ENCODE measurements at places on chromosomes 12 and 14. TPM values are rescaled to one million over a fixed set of nuclear protein-coding genes. Genes with fewer than 3 reads are reported as not detected.

AICDA gene
- total RNA-seq = not detected

- no peak overlapping the region for H3K4me3 ChIP-seq
- H3K27ac ChIP-seq = 0 out of 2 replicates have a peak overlapping the region, but pooled peaks have one; percentile 1
- no peaks in the 10 kb centered on the region for H3K36me3 ChIP-seq
- DNase-seq = peak; percentile 35
- no peaks in the 10 kb centered on the region for H3K27me3 ChIP-seq
Observed at GRCh38 chr12:75790219-75790618, 241.4 kb downstream of the PHLDA1 start.

GARIN6 gene
- total RNA-seq = not detected

LRRC43 gene
- total RNA-seq = not detected

GRCh38 chr14:74083784-74084276 is 423 bp downstream of the ALDH6A1 start:
- H3K4me1 ChIP-seq = peaks cover 20% of the 10 kb centered on the region
- DNase-seq = no peak
- H3K4me3 ChIP-seq = peak overlapping the region; percentile 88
- no peaks in the 10 kb centered on the region for H3K36me3 ChIP-seq
- no peaks in the 10 kb centered on the region for H3K27me3 ChIP-seq
- no peak overlapping the region for H3K27ac ChIP-seq

PMCH gene
- not detected for total RNA-seq

DNA sequence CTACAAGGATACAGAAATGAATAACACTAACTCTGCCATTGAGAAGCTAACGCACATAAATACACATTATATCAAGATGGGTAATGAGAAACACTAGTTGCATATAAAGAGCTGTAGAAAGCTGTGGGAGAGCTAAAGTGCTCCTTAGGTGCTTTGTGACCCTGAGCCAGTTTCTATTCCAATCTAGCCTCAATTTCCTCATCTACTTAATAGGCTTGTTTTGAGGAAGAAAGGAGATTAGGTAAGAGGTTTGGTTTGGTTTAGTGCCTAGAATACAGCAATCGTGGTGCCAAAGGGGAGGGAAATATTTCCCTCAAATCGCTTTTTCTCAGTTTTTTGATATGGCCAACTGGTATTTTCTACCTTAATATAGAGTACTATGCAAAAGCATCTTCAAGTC is 994 bp downstream of the SRP54 start:
- H3K4me1 ChIP-seq = peaks cover 19% of the 10 kb centered on the region
- no peaks in the 10 kb centered on the region for H3K36me3 ChIP-seq
- no peak for DNase-seq
- H3K4me3 ChIP-seq = peak overlapping the region; percentile 78

DNA sequence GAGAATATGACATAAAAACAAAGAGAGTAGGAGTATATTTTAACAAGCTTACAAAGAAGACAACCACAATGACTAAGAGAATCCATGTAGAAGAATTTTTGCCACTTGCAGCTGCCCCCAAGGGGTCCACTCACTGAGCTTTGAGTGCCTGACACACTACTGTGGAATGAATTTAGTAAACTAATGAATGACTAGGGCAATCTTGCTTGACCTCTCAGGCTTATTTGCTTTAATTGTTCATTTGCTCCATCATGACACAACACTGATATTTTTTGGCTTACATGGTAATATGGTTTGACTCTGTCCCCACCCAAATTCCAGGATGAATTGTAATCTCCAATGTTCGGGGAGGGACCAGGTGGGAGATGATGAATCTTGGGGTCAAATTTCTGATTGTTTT is 249.1 kb upstream of the FAR2 start:
- H3K4me1 ChIP-seq = peaks cover 7% of the 10 kb centered on the region
- H3K27ac ChIP-seq = peak overlapping the region; percentile 71
- peak; percentile 99 for DNase-seq
- H3K36me3 ChIP-seq = peaks cover 14% of the 10 kb centered on the region
- no peaks in the 10 kb centered on the region for H3K27me3 ChIP-seq

DLGAP5 gene
- 94.1 TPM for total RNA-seq

KIF5A gene
- total RNA-seq = not detected

DNA sequence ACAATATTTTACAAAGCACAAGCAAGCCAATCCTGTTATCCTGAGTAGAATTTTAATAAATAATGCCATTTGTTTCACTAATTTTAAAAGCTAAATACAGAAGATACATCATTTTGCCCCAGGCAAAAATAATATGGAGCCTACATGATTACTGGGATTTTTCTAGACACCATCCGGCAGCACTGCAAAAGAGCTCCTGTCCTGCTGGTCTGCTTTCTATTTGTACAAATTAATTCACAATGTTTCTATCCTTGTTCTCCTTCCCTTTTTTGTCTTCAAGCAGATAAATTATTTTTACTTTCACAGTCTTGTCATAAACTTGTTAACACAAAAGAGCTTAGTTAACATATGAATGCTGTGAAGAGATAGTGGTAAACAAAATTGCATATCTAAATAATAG is 4.6 kb downstream of the SIX1 start:
- no peaks in the 10 kb centered on the region for H3K27me3 ChIP-seq
- 0 out of 2 replicates have a peak, but pooled peaks cover 7% of the 10 kb centered on the region for H3K36me3 ChIP-seq
- no peak for DNase-seq
- no peak overlapping the region for H3K4me3 ChIP-seq

MSI1 gene
- not detected for total RNA-seq

- H3K4me3 ChIP-seq = no peak overlapping the region
- no peaks in the 10 kb centered on the region for H3K4me1 ChIP-seq
- DNase-seq = no peak
- H3K36me3 ChIP-seq = no peaks in the 10 kb centered on the region
Observed at GRCh38 chr12:92630968-92631367, 71.8 kb upstream of the PLEKHG7 start.
